ENCODE measurements at places on chromosomes 2 and 18. TPM values are rescaled to one million over a fixed set of nuclear protein-coding genes. Genes with fewer than 3 reads are reported as not detected.
A peak's percentile ranks its signal among the peaks of the same experiment; 100 is the strongest.

GRCh38 chr2:18265614-18266586 is 294.6 kb downstream of the RDH14 start:
- no peak for DNase-seq

- no peak for DNase-seq
Measured at GRCh38 chr18:61474918-61475317, 141.7 kb downstream of the CDH20 start.

- no peak for DNase-seq
Measured at GRCh38 chr2:84732897-84733778, 147.7 kb downstream of the TRABD2A start.

The ONECUT2 gene
- 1.9 TPM for total RNA-seq

GRCh38 chr18:73023975-73024374 is 156.2 kb upstream of the NETO1 start:
- DNase-seq: no peak

- DNase-seq: no peak
Measured at GRCh38 chr2:165895974-165896373, 57.6 kb downstream of the TTC21B start.

GRCh38 chr2:60974652-60975051 is 42.9 kb upstream of the PEX13 start:
- no peak for DNase-seq

- DNase-seq: no peak
Measured at GRCh38 chr2:227826019-227826521, 12.4 kb downstream of the CCL20 start.

DNA sequence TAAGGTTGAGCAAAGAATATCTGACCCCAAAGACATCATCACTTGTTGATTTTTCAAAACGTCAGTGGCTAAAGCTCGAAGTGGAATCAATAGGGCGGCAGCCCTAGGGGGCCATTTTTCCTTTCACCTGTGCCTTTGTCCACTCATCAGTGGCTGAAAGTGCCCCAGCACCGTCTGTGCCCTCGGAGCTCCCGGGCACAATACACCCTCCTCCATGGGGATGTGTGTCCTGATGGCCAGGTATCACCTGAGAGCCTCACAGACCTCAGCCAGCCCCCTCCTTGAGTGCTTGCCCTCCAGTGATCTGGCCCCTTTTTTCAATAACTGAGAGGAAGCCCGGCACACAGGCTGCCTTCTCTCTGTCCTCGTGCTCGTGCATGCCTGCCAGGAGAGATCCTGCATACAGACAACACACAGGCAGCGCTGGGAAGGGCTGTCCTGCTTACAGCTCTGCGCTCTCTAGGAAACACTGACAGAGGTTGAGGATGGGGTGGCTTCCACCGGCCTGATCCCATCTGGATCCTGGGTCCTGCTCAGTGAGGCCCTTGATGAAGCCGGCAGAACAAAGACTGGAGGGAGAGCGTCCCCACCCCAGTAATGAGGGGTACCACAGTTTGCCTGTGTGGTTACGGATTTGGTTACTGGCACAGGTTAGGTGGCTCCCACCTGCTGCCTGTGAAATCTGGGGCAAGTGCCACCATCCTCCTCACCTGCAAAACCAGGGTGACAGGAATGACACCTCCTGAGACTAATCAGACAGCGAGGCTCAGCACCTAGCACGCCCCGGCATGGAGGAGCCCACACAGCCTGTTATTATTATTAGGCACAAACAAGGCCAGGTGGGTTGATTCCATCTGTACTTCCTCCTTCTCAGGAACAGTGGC is 197.5 kb upstream of the RAB6C start:
- DNase-seq: peak; percentile 49

GRCh38 chr2:205957452-205958154 is 128.4 kb downstream of the INO80D start:
- DNase-seq: no peak

DNA sequence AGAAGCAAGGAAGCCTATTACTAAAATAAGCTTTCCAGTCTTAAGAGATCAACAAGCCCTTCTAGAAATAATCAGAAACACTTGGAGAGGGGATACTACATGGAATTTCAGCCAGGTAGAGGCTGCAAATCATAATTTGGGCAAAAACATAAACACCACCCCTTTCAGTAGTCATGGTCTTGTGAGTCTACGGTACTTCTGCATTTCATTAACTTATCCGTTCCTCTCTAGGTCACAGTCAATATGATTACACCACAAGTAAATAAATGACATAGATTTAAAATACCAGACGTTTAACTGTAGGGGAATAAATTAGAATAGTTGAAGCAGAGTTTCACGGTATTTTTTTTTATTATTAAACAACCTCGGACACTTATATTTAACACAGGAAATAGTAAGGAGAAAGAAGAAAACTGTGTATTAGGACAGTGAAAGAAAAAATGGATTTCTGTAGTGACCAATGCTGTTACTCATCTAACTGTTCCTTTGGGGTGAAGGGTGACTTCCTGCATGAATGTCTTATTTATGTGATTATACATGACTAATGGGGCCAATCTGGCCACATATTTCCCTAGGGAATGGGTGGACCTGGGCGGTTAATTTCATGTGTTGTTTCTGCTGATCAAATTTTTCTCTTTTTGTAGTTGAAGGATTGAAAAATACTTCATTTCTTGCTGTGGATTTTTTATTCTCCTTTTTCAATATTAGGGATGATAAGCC is 456.6 kb upstream of the UBE2E3 start:
- no peak for DNase-seq

DNA sequence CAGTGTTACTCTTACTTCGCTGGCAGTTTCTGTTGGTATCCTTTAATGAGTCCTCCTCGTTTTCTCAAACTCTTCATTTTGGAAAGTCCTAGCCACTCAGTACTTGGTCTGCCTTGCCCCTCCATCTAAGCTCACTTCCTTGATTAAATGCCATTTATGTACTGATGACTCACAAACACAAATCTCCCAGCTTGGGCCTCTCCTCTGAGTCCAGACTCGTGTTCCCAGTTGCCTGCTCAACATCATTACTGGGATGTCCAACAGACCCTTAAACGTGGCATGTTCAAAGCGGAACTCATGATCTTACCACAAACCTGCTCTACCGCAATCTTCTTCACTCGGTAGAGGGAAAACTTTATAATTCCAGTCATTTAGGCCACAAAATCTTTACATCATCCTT is 13.8 kb upstream of the CCDC68 start:
- no peak for DNase-seq

DNA sequence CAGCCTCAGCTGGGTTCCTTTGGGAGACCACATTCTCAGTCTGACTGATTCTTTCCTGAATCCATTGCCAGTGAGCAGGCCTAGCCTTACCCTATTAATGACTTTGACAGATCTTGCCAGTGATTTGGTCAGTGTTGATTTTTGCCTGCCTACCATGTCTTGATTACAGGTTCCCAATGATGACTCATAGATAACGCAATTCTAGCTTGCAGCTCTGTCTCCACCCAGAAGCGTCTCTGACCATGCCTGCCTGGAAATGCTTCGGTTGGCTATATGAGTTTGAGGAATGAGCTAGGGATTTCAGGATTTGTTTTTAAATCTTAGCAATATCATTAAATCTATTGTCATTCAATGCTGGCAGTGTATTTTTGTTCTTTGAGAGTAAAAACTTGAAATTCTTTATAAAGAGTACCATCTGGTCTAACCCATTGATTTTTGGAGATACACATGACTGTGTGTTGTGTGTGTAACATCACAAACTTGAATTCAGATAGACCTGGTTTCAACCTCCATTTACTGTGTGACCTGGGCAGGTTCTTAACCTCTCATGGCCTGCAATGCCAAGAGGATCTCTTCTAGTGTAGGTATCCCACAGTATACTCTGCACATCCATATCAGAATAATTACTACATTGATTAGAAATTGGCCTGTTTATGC is 57.0 kb downstream of the CCDC150 start:
- no peak for DNase-seq

DNA sequence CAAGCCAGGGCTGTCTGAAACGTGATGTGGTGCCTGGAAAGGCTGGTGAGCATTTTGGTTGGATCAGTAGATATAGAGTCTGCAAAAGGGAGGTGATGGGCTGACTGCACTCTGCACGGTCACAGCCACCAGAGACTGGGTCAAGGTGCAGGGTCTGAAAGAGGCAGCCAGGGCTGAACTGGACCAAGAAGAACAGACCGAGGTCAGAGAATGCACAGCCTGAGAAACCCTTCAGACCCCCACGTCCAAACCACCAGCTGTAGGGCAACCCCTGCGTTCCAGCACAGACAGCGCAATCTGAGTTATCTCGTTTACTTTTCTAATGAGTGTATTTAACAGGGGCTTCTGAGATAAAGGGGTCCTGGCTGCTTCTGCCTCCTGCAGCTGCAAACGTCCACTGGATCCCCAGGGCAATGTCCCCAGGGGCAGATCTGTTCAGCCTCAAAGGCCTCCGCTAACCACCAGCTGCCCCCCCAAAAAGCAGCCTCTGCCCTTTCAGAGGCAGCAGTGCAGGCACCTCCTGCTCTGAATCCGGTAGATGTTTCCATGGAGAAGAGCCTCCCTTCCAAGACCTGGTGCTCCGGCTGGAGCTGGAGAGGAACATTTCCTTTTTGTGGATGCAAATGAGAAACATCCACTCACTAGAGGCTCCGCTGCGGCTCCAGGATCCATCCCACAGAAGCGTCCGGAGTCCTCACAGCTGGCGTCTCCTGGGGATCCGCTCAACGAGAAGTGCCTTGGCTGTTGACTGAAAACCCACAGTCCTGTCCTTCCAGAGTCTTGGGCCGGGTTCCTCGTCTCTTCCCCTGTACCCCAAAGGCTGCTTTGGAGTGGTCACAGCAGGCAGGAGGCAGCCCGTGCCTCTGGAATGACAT is 970 bp upstream of the KCNG2 start:
- DNase-seq: no peak
